Brain microvascular endothelial cell (primary cell): ENCODE measurements at places on chromosomes 16 and 17.

GRCh38 chr17:7856011-7856810 lies 1.1 kb downstream of the NAA38 start:
- DNase-seq, result no peak

GRCh38 chr16:67149276-67150046 lies 1.3 kb downstream of the B3GNT9 start:
- no peak for DNase-seq

DNA sequence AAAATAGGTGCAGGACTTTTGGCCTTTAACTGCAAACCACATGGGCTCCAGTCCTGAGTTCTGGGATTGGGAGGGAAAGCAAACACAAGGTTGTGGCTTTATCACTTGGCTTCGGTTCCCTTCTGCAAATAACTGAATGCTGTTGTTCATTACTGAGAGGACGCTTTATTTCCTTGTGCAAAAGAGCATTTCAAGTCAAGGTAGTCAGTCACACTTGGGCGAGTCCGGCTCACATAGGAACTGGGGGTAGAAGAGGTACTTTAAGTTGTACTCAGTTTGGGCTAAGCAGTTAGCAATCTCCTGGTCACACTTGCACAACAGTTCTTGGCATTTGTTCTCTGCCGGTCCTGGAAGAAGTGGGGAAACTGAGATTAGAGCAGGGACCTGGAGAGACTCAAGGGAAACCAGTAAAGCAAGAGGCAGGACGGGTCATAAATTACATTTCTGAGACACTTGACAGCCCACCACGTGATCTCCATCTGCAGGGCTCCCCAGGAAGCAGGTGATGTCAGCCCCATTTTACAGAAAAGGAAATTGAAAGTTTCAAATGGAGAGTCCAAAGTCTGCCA lies 21.6 kb downstream of the PLA2G10 start:
- DNase-seq, result no peak

GRCh38 chr17:73380439-73381106 lies 68.8 kb upstream of the CDC42EP4 start:
- DNase-seq, result no peak

DNA sequence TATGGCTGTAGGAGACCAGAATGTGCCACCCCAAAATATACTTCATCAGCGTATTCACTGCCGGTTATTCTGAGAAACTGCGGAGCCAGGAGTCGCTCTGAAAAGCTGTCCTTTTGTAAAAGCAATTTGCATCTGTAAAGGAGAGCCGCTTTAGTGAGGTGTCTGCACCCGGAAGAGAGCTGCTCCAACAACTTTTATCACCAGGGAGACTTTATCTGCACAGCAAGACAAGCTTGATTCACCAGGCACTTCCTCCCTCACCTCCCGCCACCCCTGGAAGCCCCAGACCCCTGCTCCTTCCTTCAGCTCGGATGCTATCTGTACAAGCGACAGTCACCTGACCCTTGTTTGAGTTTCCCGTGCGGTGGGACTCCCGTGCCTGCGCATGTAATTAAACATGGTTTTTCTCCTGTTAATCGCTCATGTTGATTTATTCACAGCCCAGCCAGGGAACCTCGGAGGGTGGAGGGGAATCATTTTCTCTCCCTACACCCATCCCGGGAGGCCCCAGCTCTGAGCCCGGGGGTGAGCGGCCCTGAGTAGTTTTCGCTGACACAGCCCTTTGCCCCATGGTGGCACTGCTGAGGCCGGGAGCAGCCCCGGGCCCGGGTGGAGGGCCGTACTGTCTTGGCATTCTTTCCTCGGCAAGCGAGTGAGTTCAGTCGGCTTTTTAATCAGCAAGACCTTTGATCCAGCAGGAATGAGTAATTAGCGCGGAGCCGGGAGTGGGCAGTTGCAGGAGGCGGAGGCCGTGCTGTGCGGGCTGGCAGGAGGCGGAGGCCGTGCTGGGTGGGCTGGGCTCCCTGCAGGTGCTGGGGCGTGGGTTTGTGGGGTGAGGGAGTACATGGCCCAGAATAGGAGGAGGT lies 222.7 kb upstream of the CIBAR2 start:
- no peak for DNase-seq

DNA sequence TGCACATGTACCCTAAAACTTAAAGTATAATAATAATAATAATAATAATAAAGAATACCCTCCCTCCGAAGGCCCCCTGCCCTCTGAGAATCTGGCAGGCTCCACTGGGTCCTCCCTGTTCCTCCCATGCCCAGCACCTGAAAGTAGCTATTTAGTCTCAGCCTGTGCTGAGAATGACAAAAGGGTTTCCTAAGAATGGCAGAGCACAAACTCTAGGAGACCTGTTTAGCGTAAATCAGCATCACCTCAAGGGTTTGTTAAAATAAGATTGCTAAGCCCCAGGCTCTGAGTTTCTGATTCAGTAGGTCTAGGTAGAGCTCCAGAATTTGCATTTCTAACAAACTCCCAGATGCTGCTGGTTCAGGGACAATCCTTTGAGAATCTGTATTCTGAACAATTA lies 606.8 kb upstream of the CDH11 start:
- no peak for DNase-seq

DNA sequence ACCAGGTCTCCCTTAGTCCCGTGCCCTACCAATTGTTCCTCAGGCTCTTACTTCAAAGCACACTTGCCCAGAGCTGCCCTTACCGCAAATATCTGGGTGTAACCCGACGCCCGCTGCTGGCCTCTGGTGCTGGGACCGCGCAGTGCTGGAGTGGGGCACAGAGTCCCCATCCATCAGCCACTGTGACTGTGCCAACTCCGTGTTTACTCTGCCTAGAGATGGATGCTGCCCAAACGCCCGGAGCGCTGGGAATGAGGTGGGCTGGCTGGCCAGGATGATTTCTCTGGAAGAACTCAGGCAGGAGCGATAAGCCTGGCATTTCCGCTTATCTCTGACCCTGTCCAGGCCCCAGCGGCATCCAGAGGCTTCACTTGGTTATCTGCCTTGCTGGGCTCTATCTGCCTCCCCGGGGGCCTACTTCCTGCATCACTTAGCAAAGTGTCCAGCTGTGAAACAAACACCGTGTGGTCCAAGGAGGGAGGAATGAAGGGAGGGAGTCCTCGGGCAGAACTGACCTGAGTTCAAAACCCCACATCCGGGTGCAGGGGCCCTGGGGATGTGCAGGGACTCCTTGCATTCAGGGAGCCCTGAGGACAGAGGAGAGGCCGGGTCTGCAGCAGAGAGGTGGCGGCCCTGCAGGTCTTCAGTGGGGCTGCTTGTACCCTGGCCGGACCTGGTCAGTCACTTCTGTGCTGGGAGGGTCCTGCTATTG lies 9.4 kb upstream of the MYLK3 start:
- no peak for DNase-seq
